ENCODE measurements at places on chromosomes 12 and 14. TPM values are rescaled to one million over a fixed set of nuclear protein-coding genes. Genes with fewer than 3 reads are reported as not detected.

DNA sequence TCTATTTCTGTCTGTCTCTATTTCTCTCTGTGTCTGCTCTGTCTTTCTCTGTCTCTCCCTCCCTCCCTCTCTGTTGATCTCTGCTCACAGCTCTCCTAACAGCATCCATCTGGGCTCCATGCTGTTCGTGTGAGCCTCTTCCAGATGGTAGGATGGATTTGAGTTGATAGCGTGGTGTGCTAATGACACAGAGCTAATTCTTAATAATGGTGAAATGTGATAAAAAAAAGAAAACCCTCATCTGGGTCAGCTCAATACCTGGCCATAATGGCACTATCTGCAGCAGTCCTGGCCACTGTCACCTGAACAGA, 96.4 kb downstream of the AACS start:
- no peak for DNase-seq

DNA sequence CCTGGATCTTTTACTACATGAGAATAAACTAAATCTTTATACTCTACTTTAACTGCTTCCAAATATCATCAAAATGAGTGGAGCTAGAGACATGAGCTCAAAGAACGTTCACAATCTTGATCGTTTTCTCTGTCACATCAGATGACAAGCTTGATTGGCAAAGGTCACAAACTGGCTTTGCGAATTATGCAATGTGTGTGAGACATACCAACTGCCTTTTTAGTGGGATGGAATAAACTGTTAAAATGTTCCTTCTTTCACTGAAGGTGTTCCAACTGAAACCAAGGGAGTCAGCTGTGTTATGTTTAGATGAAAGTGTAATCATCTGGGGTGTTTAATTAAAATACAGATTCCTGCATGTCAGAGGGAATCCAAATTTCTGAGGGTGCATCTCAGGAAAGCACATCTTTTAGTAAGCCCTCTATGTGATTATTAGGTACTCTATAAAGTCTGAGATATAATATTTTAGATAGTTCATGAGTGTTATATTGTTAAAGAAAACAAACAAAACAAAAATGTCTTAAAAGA, 21.9 kb downstream of the KITLG start:
- DNase-seq = no peak

DNA sequence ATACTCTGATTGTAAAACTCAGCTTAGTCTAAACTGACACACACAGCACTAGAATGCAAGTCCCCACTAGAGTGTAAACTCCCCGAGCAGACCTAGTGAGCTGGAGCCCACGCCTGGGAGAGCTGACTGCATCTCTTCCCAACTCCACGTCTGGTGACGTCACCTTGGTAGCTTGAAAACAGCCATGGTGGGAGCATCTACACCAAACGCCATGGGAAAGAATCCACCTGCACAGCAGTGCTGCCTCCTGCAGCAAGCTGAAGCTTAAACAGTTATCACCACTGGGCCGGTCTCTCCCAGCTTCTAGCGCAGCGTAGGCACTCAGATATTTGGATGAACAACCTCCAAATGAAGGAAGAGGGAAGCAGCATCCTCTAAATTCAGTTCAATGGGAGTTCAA, 4.3 kb upstream of the PAPLN start:
- no peak for DNase-seq

The SLC2A14 gene
- polyA plus RNA-seq = 0.99 TPM

The PLEKHD1 gene
- polyA plus RNA-seq = 3.8 TPM

The SLC24A4 gene
- 0.47 TPM for polyA plus RNA-seq
